A549 treated with RU486 at 1 μM for 4 hours (cell line): ENCODE measurements at places on chromosomes 1 and 21. TPM values are rescaled to one million over a fixed set of nuclear protein-coding genes. Genes with fewer than 3 reads are reported as not detected.

ADAM30 gene
- total RNA-seq: not detected in 5 replicates

GRHL3 gene
- total RNA-seq: 0.53 to 0.77 TPM (median 0.67 TPM) in 5 replicates

NUDC gene
- 125 to 158 TPM (median 131 TPM) in 5 replicates for total RNA-seq

ASAP3 gene
- total RNA-seq: 3.6 to 4.2 TPM (median 4.0 TPM) in 5 replicates

AMPD1 gene
- not detected in 5 replicates for total RNA-seq

TTC22 gene
- total RNA-seq: 0.08 TPM in 1 of 5 replicates, not detected in the others

NBPF20 gene
- total RNA-seq: 3.0 to 4.0 TPM (median 3.2 TPM) in 5 replicates

NCAM2 gene
- not detected in 5 replicates for total RNA-seq
